ENCODE measurements at places on chromosomes 12 and 14. TPM values are rescaled to one million over a fixed set of nuclear protein-coding genes. Genes with fewer than 3 reads are reported as not detected.
A peak's percentile ranks its signal among the peaks of the same experiment; 100 is the strongest.

LTBP2 gene
- 3.7 TPM for total RNA-seq

KRT7 gene
- total RNA-seq, result 4.0 TPM

CAPZA3 gene
- not detected for total RNA-seq

KITLG gene
- 32.8 TPM for total RNA-seq

DNA sequence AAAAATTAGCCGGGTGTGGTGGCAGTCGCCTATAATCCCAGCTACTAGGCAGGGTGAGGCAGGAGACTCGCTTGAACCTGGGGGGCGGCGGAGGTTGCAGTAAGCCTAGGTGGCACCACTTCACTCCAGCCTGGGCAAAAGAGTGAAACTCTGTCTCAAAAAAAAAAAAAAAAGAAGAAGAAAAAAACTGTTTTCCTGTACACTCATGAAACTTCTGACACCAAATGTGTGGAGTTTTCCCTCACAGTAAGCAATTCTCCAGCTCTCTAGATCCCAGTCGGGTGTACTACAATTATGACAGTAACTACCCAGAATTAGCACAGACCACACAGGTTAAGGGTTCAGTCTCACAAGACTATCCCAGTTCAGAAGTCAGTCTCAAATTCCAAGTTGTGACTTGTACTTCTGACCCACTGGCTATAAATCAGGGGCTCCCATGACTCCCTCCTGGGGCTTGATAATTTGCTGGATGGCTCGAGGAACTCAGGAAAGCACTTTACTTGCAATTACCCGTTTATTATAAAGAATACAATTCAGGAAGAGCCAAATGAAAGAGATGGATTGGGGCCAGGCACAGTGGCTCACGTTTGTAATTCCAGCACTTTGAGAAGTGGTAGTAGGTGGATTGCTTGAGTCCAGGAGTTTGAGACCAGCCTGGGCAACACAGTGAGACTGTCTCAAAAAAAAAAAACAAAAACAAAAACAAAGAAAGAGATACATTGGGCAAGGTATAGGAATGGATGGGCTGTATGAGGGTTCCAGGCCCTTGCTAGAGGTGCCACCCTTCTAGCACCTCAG, 12.4 kb upstream of the ARF6 start:
- peak overlapping the region; percentile 71 for H3K27ac ChIP-seq
- no peaks in the 10 kb centered on the region for H3K27me3 ChIP-seq
- no peaks in the 10 kb centered on the region for H3K4me1 ChIP-seq
- H3K4me3 ChIP-seq, result no peak overlapping the region

TRMT61A gene
- total RNA-seq, result 10.0 TPM

Measured in colonic mucosa (tissue), 4 donors.